Tibial nerve (tissue), 4 donors: ENCODE measurements at places on chromosomes 3 and 15.

- H3K4me1 ChIP-seq: peaks cover 74% of the 10 kb centered on the region
- H3K27ac ChIP-seq: peak overlapping the region; percentile 96
- DNase-seq: no peak
- H3K4me3 ChIP-seq: no peak overlapping the region
Measured at GRCh38 chr3:16063603-16064002, 110.9 kb upstream of the GALNT15 start.

DNA sequence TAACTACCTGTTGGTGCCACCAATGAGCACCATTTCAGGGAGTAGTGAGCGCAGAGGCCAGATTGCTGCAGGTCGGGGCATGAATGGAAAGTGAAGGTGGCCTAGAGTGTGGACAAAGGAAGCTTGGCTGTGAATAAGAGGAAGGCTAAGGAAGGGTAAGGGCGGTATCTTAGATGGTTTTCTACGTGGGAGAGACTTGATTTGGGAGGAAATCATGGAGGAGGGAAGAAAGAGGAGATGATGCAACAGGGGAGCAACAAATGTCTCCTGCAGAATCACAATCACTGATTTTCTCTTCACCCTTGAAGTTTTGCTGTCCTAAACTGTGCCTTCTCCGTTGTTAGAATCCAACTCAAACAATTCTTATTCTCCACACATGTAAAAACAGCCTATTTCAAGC is 21.8 kb downstream of the NME9 start:
- DNase-seq: no peak
- no peaks in the 10 kb centered on the region for H3K36me3 ChIP-seq
- no peaks in the 10 kb centered on the region for H3K27me3 ChIP-seq
- no peak overlapping the region for H3K4me3 ChIP-seq
- H3K27ac ChIP-seq: no peak overlapping the region

DNA sequence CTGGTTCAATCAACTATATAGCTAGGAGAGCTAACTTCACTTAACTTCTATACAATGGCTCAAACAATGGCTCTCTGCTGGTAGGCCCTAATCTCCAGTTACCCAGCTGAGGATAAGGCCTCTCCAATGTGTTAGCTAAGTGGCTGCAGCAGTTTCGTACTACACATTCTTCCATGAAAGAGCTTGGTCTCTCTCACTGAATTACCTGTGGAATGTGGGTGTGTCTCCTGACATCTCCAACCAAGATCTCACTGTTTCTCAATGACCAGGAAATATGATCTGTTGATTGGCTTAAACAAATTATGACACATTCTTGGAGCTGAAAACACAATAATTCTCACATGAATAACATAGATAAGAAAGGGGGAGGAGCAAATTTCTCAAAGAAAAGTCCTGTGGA is 169.8 kb upstream of the ROBO1 start:
- no peak overlapping the region for H3K4me3 ChIP-seq
- no peak overlapping the region for H3K27ac ChIP-seq
- H3K4me1 ChIP-seq: no peaks in the 10 kb centered on the region
- no peaks in the 10 kb centered on the region for H3K36me3 ChIP-seq
- H3K27me3 ChIP-seq: no peaks in the 10 kb centered on the region

DNA sequence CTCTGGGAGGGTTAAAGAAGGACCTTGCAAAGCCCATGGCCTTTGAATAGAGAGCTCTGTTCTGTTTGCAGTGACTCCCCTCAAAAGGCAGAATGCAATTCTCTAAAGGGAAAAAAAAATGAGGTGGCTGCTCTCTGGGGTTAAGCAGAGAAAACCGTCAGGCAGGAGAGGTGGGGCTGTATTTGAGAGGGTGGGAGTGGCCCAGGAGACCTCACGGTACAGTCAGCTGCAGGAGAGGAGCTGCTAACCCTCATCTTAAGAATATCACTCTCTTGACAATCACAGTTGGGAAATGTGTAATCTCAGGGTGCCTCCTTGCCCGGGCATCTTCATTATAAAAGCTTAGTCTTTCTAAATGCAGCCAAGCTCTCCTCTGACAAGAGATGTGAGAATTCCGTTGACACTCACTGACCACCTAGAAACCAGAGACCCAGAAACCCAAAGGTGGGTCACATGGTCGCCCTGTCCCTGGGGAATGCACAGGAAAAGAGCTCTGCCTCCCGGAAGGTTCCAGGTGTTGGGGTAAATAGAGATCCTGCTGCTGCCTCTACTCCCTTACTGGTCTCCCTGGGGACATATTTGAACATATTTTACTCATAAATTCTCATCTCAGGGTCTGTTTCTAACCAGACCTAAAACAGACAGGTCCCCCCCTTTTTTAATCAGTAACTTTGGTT is 159.1 kb upstream of the CTDSPL start:
- no peak overlapping the region for H3K4me3 ChIP-seq
- no peaks in the 10 kb centered on the region for H3K4me1 ChIP-seq
- H3K27me3 ChIP-seq: no peaks in the 10 kb centered on the region

- no peaks in the 10 kb centered on the region for H3K36me3 ChIP-seq
- no peak for DNase-seq
- no peaks in the 10 kb centered on the region for H3K27me3 ChIP-seq
- H3K27ac ChIP-seq: no peak overlapping the region
- no peaks in the 10 kb centered on the region for H3K4me1 ChIP-seq
- H3K4me3 ChIP-seq: no peak overlapping the region
Measured at GRCh38 chr3:103167850-103168249, 733.0 kb downstream of the ZPLD1 start.

DNA sequence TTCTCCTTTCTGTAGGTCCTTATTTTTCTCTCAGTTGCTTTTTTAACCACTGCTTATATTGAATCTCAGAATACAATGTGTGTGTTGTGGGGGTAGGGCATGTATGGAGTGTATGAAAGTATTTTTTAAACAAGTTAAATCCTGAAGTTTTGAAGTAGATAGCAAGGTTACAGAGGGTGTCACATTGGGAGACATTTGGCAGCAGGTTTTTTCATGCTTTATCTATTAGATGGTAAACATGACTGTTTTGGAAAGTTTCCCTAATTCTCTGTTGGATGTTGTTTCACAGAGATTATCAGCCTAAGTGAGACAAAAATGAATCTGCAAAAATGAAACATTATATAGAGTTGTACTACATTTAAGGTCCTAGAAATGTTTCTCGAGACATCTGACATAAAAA is 190.6 kb upstream of the ARPP21 start:
- DNase-seq: no peak
- no peaks in the 10 kb centered on the region for H3K4me1 ChIP-seq
- H3K36me3 ChIP-seq: no peaks in the 10 kb centered on the region
- no peaks in the 10 kb centered on the region for H3K27me3 ChIP-seq
- H3K27ac ChIP-seq: no peak overlapping the region

GRCh38 chr3:42701371-42702065 is 1.1 kb downstream of the HHATL start:
- no peak for DNase-seq
- no peaks in the 10 kb centered on the region for H3K36me3 ChIP-seq
- no peak overlapping the region for H3K4me3 ChIP-seq
- no peaks in the 10 kb centered on the region for H3K4me1 ChIP-seq

GRCh38 chr3:4454142-4454541 is 12.9 kb downstream of the SUMF1 start:
- no peaks in the 10 kb centered on the region for H3K27me3 ChIP-seq
- peaks cover 39% of the 10 kb centered on the region for H3K36me3 ChIP-seq
- no peak overlapping the region for H3K27ac ChIP-seq
- no peak overlapping the region for H3K4me3 ChIP-seq
- DNase-seq: no peak
- H3K4me1 ChIP-seq: no peaks in the 10 kb centered on the region

DNA sequence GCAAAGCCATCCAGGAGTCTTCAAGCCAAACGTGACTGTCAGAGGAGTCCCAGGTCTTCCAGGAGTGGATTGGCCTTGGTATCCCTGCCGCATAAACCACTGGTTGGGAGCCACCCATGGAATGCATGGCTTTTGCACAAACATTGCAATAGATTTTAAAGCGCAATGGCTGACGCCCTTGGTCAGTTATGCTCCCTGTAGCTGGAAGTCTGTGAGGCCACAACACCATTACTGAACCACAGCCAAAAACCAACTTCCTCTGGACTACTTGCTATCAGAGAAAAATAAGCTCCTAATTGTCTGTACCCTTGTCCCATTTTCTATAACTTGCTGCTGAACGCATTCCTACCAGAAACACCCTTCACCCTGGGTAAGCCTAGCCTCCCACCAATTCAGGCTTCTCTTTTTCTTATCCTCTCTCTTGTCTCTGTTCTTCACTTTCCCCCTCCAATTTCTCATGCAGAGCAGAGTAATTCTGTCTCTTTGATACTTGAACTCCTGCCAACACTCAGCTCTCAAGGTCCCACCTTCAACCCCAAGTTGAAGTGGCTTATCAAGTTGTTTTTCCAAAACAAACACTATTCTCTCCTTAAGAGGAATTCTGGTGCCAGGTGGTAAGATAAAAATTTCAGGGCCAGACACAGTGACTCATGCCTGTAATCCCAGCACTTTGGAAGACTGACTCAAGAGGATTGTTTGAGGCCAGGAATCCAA is 176.4 kb upstream of the UBE2E1 start:
- no peaks in the 10 kb centered on the region for H3K4me1 ChIP-seq
- no peaks in the 10 kb centered on the region for H3K27me3 ChIP-seq
- no peaks in the 10 kb centered on the region for H3K36me3 ChIP-seq
- no peak overlapping the region for H3K27ac ChIP-seq
- no peak overlapping the region for H3K4me3 ChIP-seq
- no peak for DNase-seq

- H3K4me1 ChIP-seq: no peaks in the 10 kb centered on the region
- no peak for DNase-seq
- no peak overlapping the region for H3K4me3 ChIP-seq
- H3K27ac ChIP-seq: no peak overlapping the region
- H3K36me3 ChIP-seq: peaks cover 2% of the 10 kb centered on the region
Measured at GRCh38 chr3:196047391-196048030, 34.4 kb downstream of the TFRC start.

DNA sequence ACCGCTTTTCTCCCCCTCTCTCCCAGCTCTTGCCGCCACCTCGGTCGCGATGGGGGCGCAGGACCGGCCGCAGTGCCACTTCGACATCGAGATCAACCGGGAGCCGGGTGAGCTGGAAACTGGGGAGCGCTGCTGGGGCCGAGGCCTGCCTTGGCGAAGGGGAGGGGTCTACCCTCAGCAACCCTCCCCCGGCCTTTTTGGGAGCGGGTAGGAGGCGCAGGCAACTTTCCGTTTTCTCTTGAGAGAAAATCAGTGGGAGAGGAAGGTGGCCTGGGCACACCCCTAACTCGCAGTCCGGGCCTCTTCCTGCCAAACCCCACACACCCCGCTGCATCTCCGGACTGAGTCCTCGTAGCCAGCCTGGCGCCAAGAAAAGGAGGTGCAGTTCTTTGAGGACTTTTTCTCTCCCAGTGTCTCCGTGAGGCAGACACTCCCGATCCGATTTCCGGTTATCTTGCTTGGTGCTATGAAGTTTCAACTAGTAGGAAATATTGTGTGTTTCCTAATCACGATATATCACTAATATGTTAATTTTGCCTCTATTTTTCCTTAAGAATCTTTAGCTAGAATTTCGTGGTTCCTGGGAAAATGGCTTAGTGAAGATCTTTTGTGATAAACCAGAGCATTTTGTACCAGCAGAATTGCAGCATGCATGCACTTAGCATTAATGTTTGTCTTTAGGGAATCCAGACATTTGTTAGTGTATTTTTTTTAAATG is 631 bp downstream of the NKTR start:
- peak; percentile 33 for DNase-seq
- peak overlapping the region; percentile 93 for H3K4me3 ChIP-seq
- H3K36me3 ChIP-seq: peaks cover 15% of the 10 kb centered on the region
- peak overlapping the region; percentile 98 for H3K27ac ChIP-seq

DNA sequence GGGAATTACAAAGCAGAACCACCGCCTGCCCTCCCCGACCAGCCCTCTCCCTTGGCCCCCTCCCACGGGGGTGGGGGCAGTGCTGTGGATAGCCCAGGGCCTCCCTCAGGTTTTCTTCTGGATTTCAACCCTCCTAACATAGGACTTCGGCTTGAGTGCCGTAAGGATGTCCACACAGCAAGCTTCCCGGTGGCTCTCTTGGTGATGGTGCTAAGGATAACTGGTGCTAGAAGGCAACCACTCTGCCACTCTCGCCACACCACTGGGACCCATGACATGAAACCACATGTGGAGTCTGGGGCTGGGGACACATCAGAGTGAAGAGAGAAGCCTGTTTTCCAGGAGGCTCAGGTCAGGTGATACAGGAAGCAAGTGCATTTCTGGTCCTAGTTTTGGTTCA is 35.4 kb downstream of the SCN5A start:
- H3K27me3 ChIP-seq: no peaks in the 10 kb centered on the region
- H3K27ac ChIP-seq: no peak overlapping the region
- H3K4me1 ChIP-seq: no peaks in the 10 kb centered on the region
- H3K4me3 ChIP-seq: no peak overlapping the region
- no peak for DNase-seq

DNA sequence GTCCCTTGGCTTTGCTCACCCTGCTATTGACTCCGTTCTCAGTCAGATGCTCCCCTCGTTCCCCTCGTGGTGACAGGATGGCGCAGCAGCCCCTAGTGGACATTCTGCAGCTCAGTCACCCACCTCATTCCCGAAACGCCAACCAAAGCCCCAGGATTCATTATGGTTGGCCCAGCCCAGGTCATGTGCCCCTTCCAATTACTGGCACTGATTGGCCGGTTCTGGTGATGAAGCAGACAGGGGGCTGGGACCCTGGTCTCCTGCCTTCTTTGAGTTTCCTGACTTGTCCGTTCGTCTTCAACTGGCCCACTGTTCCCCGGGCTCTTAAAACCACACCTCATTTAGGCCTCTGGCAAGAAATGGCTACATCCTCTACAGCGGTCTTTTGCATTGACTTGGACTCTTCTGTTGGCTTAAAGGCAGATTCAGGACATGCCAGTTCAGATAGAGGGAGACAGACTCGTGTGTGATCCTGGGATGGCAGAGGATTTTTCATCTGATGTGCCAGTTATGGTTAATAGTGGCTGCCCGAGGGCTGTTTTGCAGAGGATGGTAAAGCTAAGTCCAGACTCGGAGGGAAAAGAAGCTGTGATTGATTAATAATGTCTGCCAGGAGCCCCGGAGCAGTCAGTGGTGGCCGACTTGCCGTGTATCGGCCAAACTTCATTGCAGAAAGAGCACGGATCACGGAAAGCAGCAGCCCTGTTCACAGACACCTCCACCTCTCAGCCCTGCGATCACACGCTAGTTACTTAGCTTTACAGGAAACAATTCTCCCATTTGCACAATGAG is 37.8 kb downstream of the LSM3 start:
- no peak overlapping the region for H3K27ac ChIP-seq
- peak overlapping the region; percentile 25 for H3K4me3 ChIP-seq
- H3K36me3 ChIP-seq: no peaks in the 10 kb centered on the region

GRCh38 chr15:71685420-71685993 is 124.8 kb upstream of the NR2E3 start:
- no peaks in the 10 kb centered on the region for H3K27me3 ChIP-seq
- no peaks in the 10 kb centered on the region for H3K36me3 ChIP-seq
- H3K4me1 ChIP-seq: no peaks in the 10 kb centered on the region
- no peak overlapping the region for H3K27ac ChIP-seq

- no peak for DNase-seq
- H3K27me3 ChIP-seq: no peaks in the 10 kb centered on the region
Measured at GRCh38 chr15:100383302-100384107, 41.7 kb upstream of the ADAMTS17 start.

- peak overlapping the region; percentile 54 for H3K27ac ChIP-seq
- no peak overlapping the region for H3K4me3 ChIP-seq
- no peaks in the 10 kb centered on the region for H3K27me3 ChIP-seq
- H3K4me1 ChIP-seq: peaks cover 62% of the 10 kb centered on the region
Measured at GRCh38 chr15:68620721-68621527, 42.1 kb downstream of the CORO2B start.

- H3K27ac ChIP-seq: no peak overlapping the region
- H3K36me3 ChIP-seq: no peaks in the 10 kb centered on the region
- no peak overlapping the region for H3K4me3 ChIP-seq
- H3K27me3 ChIP-seq: no peaks in the 10 kb centered on the region
- H3K4me1 ChIP-seq: no peaks in the 10 kb centered on the region
Measured at GRCh38 chr3:10949197-10949596, 43.4 kb upstream of the SLC6A1 start.
